H9 (cell line): ENCODE measurements at places on chromosomes 1 and 21.

DNA sequence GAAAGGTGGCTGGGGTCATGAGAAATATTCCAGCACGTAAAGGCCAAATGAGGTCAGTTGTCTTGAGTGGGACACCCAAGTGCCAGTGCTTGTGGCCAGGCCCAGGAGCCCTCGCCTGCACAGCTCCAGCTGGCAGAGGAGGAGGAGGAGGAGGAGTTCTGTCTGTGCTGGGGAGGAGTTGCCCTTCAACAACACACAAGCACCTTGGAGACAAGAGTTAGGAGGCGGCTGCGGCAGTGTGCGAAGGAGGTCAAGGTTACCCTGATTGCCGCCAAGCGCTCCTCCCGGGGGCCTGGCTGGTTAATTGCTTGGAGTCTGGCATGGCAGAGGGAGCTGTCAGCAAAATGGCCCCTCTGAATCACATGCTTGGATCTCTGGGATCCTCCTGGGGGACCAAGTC is 45.1 kb downstream of the GRIK3 start:
- DNase-seq: no peak

DNA sequence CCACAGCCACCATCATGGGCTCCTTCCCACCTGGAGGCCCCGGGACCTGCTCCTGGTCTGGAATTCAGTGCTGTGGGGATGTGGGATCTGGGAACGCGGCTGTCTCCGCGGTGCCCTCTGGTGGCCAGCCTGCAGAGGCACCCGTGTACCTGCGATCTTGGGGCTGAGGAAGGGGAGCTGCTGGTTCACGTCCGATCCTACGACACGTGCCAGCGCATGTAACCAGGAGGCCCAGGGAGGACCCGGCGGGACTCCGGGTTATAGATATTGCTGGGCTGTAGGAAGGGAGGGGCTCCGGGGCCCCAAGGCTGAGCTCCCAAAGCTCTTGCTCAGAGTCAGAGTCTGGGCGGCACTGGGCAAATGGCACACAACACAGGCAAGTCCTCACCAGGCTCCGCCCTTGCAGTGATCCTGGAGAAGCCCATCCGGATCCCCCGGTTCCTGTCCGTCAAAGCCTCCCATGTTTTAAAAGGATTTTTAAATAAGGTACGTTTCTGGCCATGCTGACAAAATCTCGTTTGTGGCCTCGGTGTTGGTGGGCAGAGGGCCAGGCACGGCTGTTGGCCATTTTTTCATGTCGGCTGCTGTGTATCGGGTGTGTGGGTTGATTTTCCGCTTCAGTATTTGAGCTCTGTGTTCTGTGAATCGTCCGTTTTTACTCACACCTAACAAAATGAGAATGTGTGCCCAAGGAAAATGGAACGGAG is 20.1 kb downstream of the FAAP20 start:
- DNase-seq: peak; percentile 91

DNA sequence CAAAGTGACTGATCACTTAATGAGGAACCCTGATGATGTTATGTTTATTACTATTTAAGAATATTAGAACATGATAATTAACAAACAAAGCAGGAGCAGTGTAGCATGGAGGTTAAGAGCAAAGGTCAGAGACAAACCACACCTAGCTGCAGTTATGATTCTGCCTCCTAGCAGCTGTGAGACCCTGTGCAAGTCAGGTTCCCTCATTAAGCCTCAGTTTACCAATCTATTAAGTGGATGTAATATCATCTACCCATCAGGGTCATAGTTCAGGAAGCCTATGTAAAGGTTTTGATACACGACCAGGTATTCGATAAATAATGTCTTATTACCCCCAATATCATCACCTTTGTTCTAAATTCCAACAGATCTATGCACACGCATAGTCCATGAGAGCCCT is 32.0 kb downstream of the DUSP10 start:
- no peak for DNase-seq

GRCh38 chr21:38861989-38862683 is 56.4 kb downstream of the ETS2 start:
- DNase-seq: no peak

DNA sequence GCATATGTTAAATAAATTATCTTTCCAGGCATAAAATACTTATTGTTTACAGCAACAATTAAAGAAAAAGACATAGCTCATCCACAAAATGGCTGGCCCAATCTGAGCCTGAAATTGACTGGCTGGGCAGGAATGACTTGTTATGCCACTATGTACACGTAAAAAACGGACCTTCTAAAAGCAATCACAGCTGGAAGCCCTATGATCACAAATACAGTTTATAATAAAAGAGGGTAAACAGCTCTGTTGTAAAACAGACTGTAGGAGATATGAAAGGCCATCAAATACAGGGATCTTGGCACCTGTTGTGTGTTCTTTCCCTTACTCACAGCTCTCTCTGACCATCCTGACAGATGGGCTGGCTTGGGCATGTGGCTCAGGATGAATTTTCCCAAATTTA is 70.5 kb upstream of the DMRTA2 start:
- DNase-seq: no peak

DNA sequence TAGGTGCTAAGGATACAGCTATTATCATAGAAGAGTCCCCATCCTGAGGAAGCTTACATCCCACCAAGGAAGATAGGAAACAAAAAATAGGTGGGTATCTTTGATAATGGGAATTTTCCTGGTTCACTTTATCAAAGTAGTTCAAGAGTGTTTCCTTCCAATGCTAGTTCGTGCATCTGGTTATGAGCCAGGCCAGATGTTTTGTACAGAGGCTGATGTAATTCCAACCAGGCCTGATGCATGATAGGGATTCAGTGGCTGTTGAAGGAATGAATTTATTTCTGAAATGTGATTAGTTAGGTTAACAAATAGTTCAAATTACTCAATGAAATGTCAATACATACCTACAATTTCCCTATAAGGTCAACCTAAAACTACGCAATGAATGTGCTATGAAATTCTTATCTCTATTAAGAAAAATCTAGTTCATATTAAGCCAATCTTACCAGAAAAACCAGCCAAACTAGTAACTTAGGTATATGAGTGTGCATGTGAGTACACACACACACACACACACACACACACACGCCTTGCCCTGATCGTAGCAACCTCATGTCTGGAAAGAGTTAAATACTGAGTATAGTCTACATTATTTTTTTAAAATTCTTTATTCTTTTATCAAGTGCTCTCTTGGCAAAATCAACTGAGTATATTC is 9.5 kb upstream of the ZBTB18 start:
- DNase-seq: no peak

GRCh38 chr1:241611063-241611462 is 29.1 kb downstream of the CHML start:
- DNase-seq: no peak

DNA sequence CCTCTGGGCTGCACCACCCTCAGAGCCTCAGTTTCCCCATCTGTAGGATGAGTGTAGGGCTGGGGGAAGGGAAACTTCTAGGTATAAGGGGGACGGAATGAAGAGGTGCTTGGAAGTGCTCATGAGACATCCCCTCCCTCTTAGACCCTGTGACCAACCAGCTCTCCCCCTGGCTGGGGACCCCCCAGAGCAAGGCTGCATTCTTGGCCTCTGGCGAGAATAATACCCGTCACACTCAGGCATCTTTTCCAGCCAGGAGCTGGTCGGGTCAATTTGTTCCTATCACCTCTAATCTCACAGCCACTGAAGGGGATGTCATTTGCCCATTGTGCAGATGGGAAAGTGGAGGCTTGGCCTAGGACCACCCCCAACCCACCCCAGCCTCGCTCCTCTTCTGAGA is 443.0 kb downstream of the PTPRU start:
- peak; percentile 8 for DNase-seq

DNA sequence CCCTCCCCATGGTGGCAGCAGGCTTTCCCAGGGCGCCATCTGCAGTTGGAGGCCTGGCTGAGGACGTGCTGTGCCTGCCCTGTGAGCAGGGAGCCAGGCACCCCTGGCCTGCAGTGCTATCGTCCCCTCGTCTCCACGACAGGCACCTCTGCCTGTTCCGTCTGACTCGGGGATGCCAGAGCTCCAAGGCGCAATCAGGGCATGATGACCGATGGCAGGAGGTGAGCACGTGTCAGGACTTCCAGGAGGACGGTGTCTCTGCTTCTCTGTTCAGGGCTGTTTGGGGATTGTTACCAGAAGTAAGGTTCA is 125.2 kb downstream of the PCBP3 start:
- no peak for DNase-seq

DNA sequence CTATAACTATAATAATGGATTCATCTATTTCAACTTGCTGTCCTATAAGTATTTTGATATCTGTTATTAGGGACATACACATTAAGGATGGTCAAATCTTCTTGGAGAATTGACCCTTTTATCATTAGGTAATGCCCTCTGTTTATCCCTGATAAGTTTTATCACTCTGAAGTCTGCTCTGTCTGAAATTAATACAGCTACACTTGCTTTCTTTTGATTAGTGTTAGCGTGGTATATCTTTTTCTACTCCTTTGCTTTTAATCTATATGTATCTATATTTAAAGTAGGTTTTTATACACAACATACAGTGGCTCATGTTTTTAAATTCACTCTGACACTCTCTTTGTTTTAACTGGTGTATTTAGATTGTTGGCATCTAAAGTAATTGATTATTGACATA is 69.9 kb upstream of the EXO1 start:
- DNase-seq: no peak

DNA sequence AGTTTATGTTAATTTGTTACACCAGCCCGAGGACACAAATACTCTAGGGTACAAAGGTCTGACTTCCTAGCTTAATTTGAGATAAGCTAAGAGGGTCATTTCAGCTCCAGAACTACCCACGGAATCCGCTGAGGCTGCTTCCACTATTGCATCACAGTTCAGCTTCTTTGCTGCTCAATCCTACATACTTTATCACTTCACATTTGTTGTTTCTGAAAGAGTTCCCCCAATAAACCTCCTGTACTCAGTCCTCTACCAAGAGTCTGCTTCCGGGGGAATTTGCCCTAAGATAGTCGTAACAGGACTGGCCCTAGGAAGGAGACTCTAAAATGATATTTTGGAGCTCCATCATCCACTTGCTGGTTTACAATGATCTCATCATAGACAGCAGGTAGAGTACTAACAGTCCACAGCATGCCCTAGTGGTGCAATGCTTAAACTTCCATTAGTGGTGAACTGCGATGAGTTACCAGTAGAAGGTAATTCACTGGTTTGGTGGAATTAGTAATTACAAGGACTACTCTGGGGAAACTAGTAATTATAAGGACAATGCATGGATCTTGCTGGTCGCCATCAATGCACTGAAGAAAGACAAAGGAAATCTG is 229.3 kb downstream of the USH2A start:
- DNase-seq: peak; percentile 37

GRCh38 chr1:185409763-185410528 is 92.9 kb upstream of the IVNS1ABP start:
- DNase-seq: no peak

DNA sequence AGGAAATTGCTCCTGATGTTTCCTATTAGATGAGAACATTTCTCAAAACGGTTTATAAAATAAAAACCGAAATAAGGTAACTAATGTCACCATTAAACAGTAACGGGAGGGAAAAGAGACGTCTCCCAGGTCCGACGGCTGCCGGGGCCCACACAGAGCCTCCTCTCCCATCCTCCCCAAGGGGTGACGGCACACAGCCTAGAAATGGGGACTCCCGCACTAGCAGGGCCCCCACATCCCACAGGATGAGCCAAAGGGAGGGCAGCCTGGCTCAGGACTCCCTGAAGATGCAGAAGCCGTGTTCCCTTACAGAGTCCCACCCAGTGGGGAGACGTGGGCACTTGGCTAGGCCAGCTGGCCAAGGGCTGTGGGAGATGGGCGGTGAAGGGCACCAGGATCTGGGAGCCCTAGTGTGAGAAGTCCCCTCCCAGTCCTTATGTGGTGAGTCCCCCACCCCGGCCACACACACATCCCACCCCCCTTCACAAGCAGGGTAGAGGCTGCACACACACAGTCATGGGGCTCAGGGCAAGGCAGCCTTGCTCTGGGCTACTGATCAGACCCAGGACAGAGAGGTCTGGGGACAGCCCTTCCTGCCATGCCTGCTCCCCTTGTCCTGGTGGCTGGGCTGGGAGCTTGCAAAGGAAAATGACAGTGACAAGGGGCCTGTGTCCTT is 3.3 kb downstream of the KRTAP10-3 start:
- no peak for DNase-seq

DNA sequence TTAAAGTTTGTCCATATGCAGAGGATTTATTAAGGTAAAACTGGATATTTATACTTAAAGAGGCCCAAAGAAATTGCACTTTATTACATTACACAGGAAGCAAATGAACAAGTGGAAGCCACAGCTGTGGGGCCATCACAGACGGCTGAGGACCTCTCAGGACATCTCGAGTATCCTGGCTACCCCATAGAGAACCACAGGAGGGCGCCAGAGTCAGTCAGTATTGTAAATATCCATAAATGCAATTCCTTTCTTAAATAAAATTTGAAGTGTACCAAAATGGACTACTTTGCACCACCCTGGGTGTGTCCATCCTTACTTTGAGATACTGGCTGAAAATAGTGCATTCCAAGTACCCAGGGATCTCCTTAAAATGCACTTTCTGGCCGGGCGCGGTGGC is 257.2 kb downstream of the MRPL39 start:
- peak; percentile 41 for DNase-seq

DNA sequence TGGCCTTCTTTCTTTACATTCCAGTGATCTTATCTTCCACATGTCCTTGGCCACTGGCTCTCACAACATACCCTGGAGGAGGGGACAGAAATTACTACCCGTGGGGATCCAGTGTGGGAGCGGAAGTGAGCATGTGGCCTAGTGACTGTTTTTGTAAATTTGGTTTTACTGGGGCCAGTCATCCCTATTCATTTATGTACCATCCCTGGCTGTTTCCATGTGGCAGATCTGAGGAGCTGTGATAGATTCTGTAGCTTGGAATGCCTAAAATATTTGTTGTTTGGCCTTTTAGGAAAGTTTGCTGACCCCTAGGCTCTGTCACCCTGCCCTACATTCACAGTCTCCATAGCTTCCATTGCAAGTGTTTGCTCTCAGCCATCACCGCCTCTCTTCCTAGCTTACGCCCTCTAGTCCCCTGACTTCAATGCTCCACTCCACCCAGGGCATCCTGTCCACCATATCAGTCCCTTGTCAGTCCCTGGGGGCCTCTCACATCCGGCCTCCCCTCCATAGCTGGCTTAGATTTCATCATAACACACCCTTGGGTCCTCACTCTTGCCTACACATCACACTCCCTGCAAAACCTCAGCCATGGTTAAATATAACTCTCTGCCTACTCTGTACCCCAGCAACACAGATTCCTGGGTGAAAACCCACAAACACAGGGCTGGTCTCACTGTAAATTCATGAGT is 25.8 kb downstream of the DHCR24 start:
- DNase-seq: no peak

- no peak for DNase-seq
Measured at GRCh38 chr21:35885942-35886541, 174.3 kb downstream of the SETD4 start.

DNA sequence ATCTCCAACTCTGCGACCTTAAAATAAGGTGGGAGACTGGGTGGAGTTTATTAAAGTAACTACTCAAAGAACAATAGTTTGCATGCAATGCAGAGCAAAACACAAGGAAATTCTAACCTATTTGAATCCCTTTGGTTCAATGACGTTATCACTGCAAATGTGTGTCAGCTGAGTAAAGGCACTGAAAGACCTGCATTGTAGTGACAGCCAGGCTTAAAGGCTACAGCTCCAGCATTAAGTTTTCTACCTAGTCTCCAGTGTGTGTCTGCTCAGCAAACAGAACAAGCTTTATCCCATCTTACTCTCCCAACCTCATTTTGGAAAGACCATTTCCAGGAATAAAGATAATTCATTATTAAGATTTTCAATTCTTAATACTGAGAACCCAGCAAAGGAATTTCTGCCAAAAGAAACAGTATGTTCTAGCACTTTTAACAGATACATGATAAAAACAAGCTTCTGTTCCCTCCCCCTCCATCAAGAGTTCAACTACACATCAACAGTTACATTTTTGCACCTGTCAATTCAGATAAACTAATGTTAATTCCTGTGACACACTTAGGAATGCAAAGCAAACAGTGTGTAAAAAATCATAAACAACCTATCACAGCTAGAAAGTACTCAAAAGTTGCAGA is 14.2 kb downstream of the PTP4A2 start:
- DNase-seq: no peak
